ENCODE measurements at places on chromosomes 5 and 9.

GRCh38 chr9:135184181-135185053 is 96.9 kb downstream of the OLFM1 start:
- DNase-seq = no peak

DNA sequence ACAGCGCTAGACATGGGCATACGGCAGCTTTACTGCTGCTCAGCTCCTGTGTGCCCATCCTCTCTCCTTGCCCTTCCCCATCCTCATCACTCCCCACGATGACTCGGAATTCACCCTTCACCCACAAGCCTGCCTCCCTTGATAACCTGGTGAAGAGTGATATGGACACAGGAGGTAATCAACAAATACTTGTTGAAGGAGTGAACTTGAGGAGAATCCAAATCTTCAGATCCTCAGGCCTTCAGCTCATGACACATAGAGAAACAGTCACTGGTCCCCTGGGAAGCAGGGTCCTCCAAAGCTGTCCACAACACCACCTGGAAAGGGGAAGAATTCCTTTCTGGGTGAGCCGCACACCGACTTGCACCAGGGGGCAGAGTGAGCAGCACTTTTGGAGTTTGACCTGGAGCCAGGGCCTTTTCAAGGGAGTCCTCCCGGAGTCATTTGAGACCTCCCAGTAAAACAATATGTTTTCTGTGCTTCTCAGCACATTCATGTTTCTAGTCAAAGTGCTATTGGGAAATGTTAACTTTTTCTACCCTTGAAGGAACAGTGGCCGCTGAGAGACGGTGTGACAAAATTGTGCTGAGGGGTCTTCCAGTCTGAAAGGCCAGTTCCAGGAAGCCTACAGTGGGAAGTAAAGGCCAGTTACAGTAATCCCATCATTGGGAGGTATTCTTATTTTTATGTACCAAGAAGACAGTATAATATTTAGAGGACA is 332.3 kb downstream of the CWC27 start:
- peak; percentile 82 for DNase-seq

DNA sequence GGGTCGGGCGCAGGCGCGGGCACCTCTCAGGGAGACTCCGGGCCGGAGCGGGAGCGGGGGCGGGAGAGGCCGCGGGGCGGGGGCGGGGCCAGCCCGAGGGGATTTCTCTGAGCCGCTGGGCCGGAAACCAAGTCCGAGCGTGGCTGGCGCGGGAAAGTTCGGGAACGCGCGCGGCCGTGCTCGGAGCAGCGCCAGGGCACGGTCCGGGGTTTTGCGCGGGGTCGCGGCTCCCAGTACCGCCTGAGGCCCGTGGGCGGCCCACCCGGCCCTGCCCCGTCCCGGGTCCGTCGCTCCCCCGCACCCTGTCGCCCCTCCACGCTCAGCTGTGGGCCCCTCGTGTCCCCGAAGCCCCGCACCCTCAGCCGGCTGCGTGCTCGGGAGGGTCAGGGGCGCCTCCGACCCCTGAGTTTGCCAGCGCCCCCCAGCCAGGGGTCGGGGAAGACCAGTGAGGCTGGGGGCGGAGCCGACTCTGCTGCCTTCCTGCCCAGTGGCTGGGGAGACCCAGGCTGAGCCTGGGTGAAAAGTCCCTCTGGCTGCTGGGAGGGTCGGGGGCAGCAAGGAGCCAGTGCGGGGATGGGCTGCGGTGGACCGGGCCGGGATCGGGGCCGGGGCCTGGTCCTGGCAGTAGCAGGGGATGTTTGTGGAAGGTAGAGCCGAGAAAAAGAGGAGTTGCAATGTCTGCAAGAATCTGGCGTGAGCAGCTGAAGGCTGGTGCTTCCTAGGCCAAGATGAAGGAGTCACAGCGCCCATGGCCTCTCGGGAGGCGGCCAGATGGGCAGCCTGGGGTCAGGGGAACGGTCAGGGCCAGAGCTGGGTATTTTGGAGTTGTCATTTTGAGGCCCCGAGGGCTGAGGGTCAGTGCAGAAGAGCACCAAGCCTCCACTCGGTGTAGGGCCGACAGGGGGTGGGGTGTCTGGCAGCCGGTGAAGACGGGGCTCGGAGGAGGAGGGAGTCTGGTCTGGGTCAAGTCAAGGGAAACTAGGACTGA is 588 bp downstream of the TRAF2 start:
- peak; percentile 63 for DNase-seq

DNA sequence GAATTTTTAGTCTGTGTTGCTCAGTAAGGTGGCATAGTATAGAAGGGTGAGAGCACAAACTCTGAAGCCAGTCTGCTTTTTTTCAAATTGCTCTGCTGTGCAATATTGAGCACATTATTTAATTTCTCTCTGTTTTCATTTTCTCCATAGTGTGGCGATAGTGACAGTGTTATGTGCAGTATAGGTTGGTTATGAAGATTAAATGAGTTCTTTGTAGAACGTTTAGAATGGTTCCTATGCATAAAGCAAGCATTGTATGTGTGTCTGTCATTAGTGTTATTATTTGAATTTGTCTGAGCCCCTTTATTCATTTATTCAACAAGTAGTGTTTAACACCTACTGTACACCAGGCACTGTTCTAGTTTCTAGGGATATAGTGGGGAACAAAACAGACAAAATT is 9.2 kb downstream of the PRR16 start:
- no peak for DNase-seq

- DNase-seq = no peak
Observed at GRCh38 chr5:83011985-83012384, 65.2 kb downstream of the TMEM167A start.

DNA sequence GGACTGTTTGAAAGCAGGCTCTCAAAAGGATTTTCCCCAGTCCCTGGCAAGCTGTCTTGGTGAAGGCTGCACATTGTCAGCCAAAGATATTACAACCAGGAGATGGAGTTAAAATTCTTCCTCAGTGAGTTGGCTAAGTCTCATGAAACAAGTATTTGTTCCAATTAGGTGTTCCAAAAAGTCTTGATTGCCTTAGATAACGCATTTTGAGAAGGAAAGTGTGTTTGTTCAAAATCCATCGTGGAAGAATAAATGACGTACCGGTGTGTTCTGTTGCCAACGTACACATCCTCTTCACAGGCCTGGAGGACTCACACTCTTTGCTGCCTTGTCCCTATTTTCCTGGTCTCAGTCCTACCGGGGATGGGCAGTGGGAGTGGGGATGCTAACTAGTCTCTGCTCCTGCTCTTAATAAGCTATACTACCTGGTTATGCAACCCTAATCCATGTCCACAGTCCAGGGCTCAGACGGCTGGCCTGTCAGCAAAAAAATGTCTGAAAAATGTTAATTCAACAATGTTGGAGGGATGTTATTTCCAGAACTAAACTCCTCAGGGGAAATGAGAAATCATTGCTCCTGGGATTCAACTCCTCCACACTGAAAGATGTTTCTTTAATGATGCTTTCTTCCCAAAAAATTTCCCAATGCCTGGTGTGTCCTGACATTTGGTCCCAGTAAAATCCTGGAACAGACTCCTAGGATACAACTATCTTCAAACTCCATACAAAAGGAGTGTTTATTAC is 175.3 kb upstream of the KLF9 start:
- DNase-seq = no peak

GRCh38 chr9:107036367-107036766 is 173.4 kb downstream of the ZNF462 start:
- no peak for DNase-seq

DNA sequence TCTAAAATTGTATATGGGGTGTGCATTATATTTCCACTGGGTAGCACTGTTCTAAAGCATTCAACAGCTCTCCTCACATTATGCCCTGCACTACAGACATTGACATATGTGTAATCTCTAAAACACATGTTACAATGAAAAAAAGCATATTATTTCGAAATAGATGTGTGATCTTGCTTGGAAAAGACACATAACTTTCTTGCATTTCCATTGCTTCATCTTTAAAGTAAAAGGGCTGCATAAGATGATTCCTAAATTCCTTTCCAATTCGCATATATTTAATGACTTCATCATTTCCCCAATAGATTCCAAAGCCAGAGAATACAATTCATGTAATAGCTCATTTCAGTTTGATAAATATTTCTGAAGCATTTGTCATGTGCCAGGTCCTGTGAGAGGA is 566.9 kb downstream of the PDE4D start:
- no peak for DNase-seq

DNA sequence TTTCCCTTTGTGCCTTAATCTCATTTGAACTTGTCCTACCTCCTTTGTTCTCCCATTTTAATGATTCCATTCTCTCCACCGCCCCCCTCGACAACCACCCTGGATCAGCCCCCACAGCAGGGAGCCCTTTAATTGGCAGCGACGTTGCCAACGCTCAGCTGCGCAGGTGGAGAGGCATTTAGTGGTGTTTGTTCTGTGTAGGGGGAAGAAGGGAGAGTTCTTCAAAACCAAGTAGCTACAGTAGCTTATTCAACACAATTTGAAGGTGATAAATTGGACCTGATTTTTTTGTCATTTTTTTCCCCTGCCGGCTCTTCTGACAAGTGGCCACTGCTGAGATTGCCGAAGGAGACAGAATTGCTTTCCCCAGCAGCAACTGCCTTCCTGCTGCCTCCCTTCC is 499.1 kb downstream of the CDK5RAP2 start:
- DNase-seq = no peak

All from RKO (cell line).